ENCODE measurements at places on chromosomes 1 and 21.

GRCh38 chr1:115355069-115355468, 17.0 kb upstream of the NGF start:
- DNase-seq = no peak

DNA sequence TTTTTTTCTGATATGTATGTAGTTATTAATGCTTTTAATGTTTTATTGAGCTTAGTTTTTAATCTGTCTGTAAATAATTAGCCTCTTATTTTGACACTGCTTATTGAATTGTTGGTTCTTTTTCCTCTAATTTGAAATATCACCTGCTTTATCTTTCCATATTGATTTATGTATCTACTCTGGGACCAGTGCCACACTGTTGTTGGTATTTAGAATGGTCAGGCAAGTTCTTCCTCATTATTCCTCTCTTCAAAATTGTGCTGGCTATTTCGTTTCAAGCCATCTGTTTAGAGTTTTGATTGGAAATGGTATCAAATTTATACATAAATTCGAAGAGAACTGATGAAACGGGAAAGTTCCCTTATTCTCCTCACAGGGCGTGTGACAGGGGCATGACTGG, 96.8 kb upstream of the APP start:
- DNase-seq = no peak

DNA sequence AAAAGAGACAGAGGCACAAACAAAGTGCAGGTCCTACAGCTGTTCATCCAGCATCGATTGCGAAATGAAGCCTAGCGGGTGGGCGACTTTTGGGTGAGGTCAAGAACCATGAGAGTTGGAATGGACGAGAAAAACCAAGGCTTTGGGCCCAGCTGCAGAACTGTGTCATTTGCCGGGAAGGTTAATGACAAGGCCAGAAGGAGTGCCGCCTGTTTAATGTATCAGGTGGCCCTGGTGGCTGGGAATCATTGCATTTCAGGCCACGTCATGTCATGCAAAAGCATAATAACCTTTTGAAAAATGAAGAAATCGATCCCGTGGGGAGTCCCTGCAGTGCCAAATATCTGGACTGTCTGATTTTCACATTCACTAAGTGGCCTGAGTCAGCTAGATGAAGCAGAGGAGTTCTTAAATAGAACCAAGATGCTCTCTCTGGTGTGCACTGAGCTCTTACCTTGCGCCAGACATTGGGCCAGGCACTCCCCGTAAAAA, 8.1 kb upstream of the RCC2 start:
- no peak for DNase-seq

- DNase-seq = no peak
These were observed 100.5 kb upstream of the TLR5 start for GRCh38 chr1:223243441-223244050.

GRCh38 chr1:237789619-237790018, 101.1 kb downstream of the ZP4 start:
- no peak for DNase-seq

GRCh38 chr1:205951746-205952145, 8.5 kb upstream of the SLC26A9 start:
- DNase-seq = no peak

- no peak for DNase-seq
These were observed 25.0 kb downstream of the RLF start for GRCh38 chr1:40185951-40186864.

DNA sequence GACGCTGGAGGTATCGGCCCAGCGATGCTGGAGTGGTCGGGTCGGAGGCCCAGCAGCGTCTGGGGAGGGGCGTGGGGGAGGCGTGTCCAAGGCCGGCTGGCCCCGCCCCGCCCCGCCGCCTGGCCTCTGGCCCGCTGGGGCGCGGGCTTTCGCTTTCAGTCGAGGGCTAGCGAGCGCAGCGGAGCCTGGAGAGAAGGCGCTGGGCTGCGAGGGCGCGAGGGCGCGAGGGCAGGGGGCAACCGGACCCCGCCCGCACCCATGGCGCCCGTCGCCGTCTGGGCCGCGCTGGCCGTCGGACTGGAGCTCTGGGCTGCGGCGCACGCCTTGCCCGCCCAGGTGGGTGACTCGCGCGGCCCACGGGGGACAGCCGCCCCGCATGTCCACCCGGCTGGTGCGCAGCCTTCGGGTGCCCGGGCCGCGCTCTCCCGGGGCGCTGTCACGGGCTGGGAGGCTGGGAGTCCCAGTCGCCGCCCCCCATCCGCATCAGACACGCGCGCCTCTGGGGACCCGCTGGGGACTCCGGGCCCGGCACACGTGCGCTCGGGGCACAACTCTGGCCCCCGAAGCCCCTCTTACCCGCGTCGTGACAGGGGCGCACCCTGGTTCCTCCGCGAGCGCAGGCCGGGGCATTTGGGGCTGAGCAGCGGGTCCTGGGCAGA, at the start of gene TNFRSF1B:
Gene TNFRSF1B (plus strand): TSS at position 158 of the 659 bp plus-strand sequence. CDS start 101 bp downstream, at position 259.
- DNase-seq = peak; percentile 68

DNA sequence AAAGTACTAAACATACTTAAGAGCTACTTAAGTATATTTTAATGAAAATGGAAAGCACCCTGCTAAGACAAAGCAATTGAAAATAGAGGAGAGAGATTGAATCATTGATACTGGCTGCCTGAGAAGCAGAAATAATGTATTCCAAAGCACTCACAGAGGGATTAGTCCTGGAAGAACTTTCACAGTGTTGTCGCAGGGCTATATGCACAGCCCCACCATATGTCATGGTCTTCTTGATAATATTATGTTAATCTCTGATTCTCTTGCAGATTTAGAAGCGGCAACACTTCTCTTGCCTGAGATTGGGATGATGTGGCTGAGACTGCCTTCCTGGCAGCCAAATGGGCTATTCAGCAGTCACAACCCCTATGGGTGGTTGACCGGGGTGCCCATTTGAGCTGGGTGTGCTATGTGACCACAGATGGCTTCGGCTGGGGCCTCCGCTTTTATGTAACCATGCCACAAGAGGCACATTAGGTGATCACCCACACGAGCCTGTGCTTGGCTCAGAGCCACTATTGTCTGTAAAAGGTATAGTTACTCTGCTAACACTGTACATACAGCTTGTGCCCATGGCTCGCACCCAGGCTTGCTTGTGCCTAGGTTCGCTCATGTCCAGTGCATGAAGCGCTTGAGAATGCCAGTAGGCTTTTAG, 152.2 kb upstream of the SGIP1 start:
- no peak for DNase-seq

DNA sequence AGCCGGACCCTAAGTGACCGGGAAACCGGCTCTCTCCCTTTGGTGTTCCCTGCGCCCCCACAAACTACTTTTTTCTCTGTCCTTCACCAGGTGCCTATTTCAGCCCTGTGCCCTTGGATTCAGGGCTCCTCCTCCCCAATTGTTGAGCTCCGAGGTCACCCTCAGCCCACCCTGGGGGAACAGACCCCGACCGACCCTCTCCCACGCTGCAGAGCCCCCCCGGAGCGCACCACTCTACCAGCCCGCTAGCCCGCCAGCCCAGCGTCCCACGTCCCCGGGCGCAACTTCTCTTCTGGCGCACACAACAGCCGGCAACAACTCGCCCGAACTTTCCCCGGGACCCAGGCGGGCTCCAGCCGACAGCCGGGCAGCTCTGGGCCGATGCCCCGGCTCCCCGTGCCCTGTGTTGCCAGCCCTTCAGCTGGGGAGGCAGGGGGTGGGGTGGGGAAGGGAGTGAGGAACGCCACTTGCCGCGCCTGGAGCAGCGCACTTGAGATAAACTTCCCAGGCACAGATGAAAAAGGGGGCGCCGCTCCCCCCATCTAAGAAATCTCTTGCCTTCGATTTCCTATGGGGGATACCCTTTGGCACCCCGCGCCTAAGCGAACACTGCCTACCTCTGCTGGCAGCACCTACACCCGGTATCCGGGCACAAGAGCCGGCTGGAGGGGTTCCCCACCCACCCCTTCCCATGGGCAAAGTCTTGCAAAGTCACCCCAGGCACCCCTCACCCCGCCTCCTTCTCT, 997 bp downstream of the CASZ1 start:
- no peak for DNase-seq

DNA sequence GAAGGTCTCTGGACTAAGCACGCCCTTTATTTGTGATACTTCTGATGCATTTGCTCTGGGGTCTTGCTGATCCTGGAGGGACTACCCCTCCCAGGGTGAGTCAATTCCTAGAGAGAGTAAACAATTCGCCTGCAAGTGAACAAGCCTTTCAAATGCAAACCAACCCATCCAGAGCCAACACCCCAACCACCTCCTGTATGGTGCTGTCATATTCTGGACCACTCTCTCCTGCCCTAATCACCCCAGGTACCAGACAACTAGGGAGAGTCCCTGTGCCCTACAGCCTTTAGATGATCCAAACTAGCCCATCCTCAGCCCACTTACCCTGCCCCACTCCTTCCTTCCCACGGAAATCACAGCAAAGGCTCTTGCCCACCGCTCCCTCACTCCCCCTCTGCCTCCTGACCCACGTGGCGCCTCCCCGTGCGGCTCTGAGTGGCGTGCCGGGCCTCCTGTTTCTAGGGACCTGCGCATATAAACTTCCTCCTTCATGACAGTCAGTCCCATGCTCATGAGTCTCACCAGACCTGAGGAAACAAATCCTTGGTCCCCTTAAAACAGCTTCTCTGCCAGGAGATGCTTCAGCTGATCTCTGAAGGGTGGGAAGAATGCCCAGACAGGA, 37.2 kb downstream of the ACTA1 start:
- DNase-seq = no peak

DNA sequence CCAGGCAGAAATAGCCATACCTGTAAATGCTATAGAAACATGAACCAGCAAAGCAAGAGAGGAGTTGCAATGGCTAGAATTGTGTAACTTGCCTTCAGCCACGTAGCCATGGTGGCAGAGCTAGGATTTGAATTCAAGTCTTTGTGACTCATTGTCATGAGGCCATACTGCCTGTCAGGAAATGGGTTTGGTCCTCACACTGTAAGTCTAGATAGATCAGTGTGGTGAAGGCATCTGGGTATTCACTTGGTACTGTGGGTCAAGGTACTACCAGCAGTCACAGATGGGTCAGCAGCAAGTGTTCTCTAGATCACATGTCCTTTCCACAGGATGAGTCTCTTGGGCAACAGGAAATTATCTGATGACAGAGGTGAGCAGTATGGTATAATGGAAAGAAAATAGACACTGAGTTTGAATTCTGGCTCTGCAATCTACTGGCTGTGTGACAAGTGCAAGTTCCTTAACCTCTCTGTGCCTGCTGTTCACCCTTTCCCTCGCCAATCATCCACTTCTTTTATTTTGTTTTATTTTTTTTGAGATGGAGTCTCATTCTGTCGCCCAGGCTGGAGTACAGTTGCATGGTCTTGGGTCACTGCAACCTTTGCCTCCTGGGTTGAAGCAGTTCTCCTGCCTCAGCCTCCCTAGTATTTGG, 36.9 kb downstream of the FGGY start:
- DNase-seq = no peak

DNA sequence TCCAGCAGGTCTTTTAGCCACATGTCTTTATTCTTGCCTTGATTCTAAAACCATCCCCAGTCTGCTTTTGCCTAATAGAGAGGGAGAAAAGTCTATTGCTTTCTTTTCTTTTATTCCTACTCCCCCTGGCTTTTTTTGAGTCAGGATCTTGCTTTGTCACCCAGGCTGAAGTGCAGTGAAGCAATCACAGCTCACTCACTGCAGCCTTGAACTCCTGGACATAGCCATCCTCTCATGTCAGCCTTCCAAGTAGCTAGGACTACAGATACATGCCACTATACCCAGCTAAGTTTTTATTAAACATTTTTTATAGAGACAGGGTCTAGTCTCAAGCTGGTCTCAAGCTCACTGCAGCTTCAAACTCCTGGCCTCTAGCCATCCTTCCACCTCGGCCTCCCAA, 72.5 kb upstream of the PAXBP1 start:
- no peak for DNase-seq

- peak; percentile 18 for DNase-seq
These were observed 37.2 kb upstream of the NPL start for GRCh38 chr1:182752077-182752988.

GRCh38 chr21:16330908-16331268, 601.1 kb downstream of the USP25 start:
- DNase-seq = no peak

DNA sequence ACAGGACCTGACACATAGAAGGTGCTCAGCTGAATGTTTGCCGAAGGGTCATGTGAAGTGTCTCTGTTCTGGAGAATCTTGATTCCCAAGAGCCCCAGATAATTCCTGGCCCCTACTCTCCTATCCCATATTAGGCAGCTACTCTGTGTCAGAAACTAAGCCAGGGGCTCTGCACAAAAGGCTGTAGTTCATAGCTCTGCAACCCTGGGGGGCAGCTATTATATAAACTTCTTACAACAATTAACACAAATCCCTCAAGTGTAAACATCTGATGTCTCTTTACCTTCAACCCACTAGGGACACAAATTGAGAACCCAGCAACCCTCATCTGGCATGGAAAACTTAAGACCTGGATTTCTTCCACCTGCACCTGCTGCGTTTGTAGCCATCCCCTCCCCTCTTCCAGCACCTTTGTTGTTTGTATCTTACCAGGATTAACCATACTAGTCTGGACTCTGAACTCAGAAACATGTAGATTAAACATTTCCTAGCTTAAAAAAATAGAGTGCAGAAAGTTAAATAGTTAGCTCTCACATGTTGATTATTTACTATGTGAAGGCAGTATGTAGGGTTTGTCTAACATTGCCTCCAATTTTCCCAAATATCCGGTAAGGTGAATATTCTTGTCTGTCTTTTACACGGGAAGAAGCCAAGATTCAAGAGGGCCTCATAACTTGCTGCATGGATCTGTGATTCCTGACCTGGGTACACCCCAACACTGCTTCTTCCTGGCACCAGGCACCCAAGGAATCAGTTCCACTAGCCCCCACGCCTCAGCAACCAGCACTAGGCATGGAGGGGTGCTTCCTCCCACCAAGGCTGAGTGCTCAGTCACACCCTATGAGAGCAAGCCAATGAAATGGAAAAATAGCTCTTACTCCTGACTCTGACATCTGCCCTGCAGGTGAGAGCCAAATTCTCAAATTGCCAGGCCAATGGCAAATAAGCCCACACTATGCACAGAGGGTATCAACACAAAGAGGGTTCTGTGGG, 220.7 kb upstream of the HOOK1 start:
- DNase-seq = no peak

GRCh38 chr1:55321942-55322341, 106.8 kb upstream of the USP24 start:
- no peak for DNase-seq

GRCh38 chr1:52593495-52593894, 8.7 kb upstream of the GPX7 start:
- no peak for DNase-seq

DNA sequence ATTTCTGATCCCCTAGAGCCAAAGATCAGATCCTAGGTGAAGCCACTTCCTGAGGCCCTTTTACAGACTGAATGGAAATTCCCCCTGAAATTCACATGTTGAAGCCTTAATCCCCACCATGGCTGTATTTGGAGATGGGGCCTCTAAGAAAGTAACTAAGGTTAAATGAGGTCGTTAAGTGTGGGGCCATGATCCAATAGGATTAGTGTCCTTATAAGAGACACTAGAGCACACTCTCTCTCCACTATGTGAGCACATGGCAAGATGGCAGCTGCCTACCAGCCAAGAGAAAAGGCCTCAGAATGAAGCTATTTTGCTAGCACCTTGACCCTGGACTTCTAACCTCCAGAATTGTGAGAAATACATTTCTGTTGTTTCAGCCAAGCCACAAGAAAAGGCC, 13.9 kb downstream of the ABCB10 start:
- no peak for DNase-seq
